NCI-H526 (cell line): ENCODE measurements at places on chromosomes 5 and 9.

- DNase-seq, result no peak
Measured at GRCh38 chr9:134585746-134586706, 55.6 kb upstream of the COL5A1 start.

DNA sequence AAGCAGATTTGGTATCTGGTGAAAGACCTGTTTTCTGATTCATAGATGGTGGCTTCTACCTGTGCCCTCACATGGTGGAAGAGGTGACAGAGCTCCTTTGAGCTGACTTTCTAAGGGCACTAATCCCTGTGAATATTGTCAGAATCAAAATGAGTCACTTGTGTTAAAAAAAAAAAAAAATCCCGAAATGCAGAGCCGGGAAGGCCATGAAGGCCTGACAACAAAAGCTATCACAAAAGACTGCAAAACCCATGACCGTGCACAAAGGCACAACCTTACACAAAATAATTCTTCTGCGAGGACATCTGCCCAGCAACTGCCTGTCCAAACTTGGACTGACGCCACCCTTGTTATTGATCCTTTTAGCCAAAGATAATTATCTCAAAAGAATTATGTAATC is 19.6 kb upstream of the UBTD2 start:
- DNase-seq, result no peak

GRCh38 chr5:43007911-43008362 is 32.2 kb downstream of the ANXA2R start:
- DNase-seq, result peak; percentile 95

- no peak for DNase-seq
Measured at GRCh38 chr9:126459546-126459945, 132.9 kb downstream of the MVB12B start.

- DNase-seq, result no peak
Measured at GRCh38 chr9:7936996-7937395, 137.4 kb upstream of the DMAC1 start.

DNA sequence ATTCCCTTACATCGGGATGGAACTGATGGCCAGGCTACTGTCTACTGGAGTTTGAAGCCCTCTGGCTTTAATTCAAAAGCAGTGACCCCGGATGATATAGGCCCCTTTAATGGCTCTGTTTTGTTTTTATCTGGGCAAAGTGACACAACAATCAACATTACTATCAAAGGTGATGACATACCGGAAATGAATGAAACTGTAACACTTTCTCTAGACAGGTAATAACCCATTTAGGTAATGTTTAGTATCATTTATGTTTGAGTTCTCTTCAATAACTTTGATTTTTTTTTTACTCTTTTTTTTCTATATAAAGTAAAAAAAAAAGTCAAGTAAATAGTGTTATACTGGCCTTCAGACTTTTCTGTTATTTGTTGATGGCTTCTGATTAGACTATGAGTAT is 79.1 kb downstream of the ADGRV1 start:
- DNase-seq, result no peak
